ENCODE measurements at places on chromosomes 7 and 10.

GRCh38 chr10:84204122-84204521 lies 9.8 kb downstream of the CDHR1 start:
- no peak for DNase-seq

DNA sequence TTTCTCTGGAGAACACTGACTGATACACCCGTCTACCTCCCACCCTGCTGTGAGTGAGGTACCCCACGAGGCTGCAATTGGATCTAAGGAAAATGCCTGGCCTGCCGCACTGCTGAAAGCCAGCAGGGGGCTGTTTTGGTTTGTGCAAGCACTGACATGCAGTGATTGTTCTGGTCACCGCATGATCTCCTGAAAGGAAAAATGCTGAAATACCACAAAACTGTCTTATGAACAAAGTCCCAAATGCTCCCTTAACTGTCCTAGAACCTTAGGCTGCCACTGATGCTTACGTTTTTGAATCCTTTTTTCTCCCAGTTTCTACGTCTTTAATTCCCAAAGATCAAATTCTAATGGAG lies 132.7 kb downstream of the JCAD start:
- DNase-seq: peak; percentile 94

DNA sequence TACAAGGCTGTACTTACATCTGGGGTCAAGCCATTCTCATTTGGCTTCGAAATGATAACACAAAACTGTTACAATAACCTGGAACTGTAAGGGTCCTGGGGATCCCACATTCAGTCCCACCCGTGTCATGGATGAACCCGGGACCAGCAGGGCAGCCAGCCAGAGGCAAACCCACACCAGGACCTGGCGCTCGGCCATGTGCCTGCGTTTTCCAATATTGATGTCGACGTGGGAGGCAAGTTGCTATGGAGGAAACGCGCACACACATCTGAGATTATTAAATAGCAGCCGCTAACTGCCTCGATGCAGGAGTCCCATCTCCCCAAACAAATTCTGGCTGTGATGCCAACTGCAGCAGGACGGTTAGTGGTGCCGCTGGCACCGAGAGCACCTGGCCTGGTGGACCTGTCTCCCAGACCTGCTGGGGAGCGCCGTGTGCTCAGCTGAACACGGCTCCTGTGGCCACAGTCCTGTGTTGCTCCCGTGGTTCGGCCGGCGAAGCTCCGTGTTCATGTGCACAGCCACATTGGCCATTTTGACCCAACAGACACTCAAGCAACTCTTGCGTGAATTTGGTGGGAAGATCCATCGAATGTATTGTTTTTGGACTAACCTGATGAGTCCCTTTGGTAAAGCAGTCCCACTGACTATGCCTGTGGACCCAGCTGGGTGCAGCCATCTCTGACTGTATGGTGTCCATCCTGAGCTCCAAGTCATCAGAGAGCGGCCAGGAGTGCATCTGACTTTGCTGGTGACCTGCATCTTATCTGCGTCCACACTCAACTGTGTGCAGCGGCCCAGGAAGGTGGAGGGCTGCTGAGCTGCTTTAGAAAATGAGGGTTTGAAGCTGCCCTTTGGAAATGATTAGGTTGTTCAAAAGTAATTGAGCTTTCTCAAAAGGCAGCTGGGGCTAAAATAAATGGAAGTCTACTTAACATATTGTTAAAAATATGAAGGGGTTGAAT lies 398.2 kb downstream of the DNAJB6 start:
- DNase-seq: no peak

- DNase-seq: no peak
These were observed 3.0 kb downstream of the ZCCHC24 start for GRCh38 chr10:79442171-79443040.

GRCh38 chr7:5758286-5758685 lies 23.2 kb downstream of the RNF216 start:
- DNase-seq: no peak

DNA sequence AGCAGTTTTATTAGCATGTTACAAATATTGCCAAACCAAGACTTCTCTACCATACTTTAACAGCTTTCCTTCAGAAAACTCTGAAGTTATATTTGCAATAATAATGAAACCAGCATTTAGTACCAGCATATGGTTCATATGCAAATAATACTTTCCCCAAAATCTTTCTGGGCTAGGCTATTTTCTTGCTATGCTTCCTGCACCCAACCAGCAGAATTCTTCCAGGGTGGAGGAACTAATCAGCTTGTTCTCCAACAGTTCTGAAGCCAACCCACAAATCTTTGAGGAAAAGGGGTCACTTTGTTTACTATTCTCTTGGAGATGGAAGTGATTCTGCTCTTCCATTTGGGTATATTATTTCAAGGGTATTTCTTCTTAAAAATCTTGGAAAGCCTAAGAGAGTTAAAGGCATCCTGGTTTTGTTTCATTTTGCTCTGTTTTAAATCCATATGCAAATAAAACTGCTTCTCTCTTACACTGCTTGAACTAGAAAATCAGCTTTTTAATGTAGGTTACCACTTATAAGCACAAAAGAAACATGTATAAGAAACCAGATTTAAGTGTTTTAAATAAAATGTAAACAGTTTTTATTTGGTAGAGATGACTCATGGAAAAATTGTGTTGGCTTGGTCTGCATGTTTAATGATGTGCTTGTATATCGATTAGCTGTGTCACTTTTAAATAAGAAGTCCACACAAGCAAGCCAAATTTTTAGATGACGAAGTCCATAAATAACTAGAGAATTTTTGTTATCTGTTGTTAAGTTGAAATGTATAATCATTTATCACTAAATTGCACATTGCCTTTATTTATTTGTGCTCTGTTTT lies 103.7 kb downstream of the HECTD2 start:
- DNase-seq: no peak

DNA sequence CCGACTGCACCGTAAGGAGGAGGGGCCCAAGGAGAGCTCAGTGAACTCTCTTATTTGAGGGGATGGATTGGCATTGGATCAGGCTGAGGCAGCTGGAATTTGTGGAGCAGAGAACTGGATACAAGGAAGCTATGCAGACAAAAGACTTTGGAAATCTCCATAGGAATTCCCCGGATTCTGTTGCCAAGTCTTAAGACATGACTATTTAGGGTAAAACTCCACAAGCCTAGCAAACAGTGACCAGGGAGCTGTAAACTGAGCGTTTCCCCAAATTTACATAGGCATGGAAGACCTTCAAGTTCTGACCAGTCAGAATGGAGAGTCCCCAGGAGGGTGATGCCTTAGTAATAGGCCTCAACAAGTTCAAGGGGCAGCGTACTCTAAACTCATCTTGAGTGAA lies 82.5 kb upstream of the PCBD1 start:
- no peak for DNase-seq

DNA sequence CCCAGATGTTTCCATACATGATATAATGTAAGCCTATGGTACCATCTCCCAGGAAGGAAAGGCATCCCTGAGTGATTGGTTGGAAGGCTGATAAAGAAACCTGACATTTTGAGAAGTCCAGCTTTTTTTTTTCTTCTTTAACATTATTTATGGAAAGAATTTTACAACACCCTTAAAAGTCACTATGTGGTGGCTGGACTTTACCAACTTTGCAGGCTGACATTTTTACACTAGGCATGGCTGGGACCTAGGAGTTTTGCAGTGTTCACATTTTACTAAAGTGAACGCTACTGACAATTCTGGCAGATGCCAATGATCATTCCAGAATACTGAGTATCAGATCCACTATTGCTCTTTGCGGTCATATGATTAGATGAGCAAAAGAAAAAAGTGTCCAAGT lies 239.9 kb downstream of the GLI3 start:
- DNase-seq: no peak

GRCh38 chr7:29613100-29613499 lies 49.5 kb downstream of the PRR15 start:
- no peak for DNase-seq

GRCh38 chr7:6385110-6385781 lies 62.5 kb downstream of the DAGLB start:
- DNase-seq: peak; percentile 47

- DNase-seq: no peak
These were observed 371.6 kb downstream of the SH2D4B start for GRCh38 chr10:80909254-80909653.

- no peak for DNase-seq
These were observed 379.2 kb downstream of the CALN1 start for GRCh38 chr7:72032934-72033333.

GRCh38 chr10:69802424-69803161 lies 887 bp downstream of the COL13A1 start:
- DNase-seq: no peak

DNA sequence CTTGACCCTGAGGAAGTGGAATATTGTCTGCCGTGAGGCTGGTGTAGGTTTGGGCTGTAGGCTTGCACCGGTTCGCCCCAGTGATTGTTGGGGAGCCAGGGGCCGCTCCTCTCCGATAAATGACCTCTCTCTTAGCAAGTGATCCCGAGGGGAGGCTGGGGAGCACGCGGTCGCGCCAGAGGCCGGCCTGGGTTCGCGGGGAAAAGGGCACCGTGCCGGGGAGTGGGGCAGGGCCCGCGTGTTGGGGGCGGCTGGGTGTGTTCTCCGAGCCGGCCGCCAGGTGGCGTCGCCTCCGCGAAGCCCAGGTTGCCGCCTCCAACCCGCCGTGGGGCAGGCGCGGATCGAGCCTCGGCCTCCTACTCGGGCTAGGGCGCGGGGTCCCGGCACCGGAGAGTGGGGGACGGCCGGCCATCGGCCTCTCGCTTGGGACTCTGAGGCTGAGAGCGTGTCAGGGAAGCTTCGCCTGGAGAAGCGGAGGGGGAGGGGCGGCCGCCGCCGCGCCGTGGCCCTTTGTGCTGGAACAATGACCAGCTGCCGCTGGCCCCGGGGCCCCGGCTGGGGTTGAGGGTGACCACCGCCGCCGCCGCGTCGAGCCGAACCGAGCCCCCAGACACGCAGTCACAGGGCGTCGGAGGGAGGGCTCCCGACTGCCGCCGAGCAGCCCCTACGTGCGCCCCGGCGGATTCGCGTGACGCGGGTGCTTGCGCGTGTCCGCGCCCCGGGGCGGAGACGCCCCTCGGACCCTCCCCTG lies 442 bp upstream of the LZTS2 start:
- DNase-seq: no peak

DNA sequence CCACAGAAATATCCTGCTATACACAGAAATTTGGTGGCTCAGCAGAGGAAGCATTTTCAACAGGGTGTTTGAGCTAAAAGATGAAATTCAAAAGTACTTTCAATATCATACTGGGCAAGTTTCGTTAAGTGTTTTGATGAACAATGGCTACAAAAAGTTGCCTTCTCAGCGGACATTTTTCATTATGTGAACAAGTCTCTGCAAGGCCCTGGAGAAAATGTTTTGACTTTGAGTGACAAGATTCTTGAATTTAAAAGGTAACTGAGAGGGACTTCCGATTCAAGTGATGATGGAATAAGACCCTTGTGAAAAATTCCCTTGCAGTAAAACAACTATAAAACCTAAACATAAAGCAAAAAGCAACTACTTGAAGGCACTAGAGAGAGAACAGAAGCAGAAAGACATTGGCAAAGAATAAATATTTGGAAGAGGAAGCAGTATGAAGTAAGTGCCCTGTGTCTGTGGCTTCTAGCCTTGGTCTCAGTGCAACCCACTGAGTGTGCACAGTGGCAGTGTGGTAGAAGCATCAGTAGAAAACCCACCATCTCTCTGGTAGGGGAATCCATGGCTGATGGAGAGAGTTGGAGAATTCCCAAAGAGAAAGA lies 62.5 kb upstream of the NAMPT start:
- no peak for DNase-seq

GRCh38 chr10:69087590-69088470 lies at the start of gene SRGN:
Gene SRGN, plus strand, starts transcription at chr10:69088103. Its CDS starts 55 bp downstream, at chr10:69088158.
- DNase-seq: peak; percentile 67

DNA sequence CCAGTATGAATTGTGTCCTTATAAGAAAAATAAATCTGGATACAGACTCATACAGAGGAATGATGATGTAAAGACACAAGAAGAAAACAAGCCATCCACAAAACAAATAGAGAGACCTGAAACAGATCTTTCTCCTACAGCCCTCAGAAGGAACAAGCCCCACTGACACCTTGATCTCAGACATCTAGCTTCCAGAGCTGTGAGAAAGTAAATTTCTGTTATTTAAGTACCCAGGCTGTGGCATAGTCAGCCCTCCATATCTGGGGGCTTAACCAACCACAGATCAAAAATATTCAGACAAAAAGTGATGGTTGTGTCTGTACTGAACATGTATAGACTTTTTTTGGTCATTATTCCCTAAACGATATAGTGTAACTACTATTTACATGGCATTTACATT lies 23.9 kb upstream of the ANKRD1 start:
- DNase-seq: no peak

DNA sequence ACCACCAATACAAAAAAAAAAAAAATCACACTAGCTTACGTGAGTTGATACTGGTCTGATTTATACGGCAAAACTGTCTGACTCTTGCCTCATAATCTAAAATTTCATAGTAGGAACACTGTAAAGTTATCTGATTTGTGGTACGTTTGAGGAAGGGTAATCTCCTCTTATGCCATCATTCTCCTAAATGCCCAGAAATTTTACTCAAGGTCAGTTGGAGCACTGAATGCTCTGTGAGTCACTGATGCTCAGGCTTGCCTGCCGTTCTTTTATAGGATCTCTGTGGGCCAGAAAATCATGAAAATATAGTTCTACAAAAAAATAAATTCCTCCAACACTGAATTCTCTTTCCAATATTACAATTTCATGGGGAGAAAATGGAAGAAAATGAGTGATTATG lies 135.7 kb downstream of the PDE1C start:
- no peak for DNase-seq

DNA sequence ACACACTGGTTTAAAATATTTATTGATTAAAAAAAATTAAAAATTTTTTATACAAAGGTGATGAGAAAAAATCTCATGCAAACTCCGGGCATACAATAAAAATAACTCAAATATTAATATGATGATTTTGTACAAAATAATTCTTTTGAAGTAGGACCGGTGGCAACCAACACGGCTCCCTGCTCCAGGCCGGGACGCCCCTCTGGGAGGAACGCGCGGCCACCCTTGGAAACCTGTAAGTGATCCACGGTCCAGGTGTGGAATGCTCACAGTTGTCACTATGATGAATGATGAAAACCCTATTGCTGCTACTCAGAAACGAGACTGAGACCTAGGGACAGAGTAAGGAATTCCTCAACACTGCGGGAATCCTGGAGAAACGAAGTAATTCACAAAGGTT lies 219.1 kb downstream of the TCERG1L start:
- no peak for DNase-seq

DNA sequence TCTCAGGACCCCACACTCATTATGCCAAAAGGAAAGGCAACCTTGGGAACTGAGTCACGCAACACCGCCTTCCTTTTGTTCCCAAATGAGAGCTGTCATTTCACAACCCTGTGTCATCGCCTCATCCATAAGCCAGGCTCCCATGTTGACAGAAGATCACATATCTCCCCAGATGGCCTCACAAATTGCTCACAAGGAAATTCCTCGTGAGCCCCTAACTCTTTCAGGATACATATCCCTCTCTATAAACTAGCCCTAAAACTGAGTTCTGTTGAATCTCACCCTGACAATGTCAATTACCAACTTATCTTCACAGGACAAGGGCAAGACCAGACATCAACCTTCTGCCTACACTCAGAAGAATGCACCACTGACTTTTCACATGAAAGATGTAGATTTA lies 22.6 kb downstream of the CCDC3 start:
- no peak for DNase-seq

All from smooth muscle cell of the brain vasculature (primary cell).